Effector memory CD8-positive, alpha-beta T cell (primary cell): ENCODE measurements at places on chromosomes 6 and 20.

GRCh38 chr20:40680161-40680959 lies 8.7 kb downstream of the MAFB start:
- no peak overlapping the region for H3K27ac ChIP-seq
- peaks cover 5% of the 10 kb centered on the region for H3K36me3 ChIP-seq
- no peak overlapping the region for H3K4me3 ChIP-seq

DNA sequence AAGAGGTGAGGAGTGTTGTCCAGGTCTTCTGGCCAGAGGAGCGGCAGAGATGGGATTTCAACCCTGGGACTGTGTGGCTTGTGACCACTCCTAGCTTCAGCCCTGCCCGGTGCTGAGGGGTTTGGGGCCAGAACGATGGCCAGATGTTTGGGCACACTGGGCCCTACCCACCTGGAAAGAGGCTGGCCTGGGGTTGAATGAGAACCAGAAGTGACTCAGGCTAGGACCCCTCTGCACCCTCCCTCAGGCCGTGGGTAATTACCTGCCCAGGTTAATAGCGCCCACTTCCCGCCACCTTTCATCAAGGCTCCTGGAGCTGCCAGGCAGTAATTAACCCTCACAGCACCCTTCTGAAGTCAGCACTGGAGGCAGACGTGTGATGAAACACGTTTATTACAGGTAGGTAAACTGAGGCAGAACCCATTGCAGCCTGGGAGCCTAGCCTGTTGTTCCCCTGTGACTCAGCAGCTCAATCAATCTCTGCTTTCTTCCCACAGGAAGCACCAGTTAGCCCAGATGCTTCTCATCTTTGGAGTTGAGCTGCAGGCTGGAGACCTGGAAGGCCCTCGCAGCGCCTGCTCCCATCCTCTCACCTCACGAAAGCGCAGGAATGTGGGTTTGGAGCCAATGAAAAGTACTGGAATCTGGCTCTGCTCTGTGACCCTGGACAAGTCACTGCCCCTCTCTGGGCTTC lies 120.8 kb downstream of the CEBPB start:
- H3K4me3 ChIP-seq, result no peak overlapping the region
- H3K27me3 ChIP-seq, result peaks cover 20% of the 10 kb centered on the region
- no peak for DNase-seq
- H3K27ac ChIP-seq, result no peak overlapping the region
- peaks cover 2% of the 10 kb centered on the region for H3K4me1 ChIP-seq
- H3K36me3 ChIP-seq, result no peaks in the 10 kb centered on the region

- H3K4me3 ChIP-seq, result no peak overlapping the region
- peaks cover 2% of the 10 kb centered on the region for H3K4me1 ChIP-seq
- no peak overlapping the region for H3K27ac ChIP-seq
Measured at GRCh38 chr6:42896178-42896719, 16.8 kb downstream of the RPL7L1 start.

- peak overlapping the region; percentile 14 for H3K27ac ChIP-seq
- peak overlapping the region; percentile 100 for H3K4me3 ChIP-seq
- no peak for DNase-seq
- H3K36me3 ChIP-seq, result peaks cover 10% of the 10 kb centered on the region
- peaks cover 27% of the 10 kb centered on the region for H3K4me1 ChIP-seq
Measured at GRCh38 chr6:7591770-7592169, 1.8 kb downstream of the SNRNP48 start.

- no peaks in the 10 kb centered on the region for H3K27me3 ChIP-seq
- peaks cover 5% of the 10 kb centered on the region for H3K36me3 ChIP-seq
- H3K4me1 ChIP-seq, result peaks cover 2% of the 10 kb centered on the region
- H3K27ac ChIP-seq, result no peak overlapping the region
- no peak overlapping the region for H3K4me3 ChIP-seq
- no peak for DNase-seq
Measured at GRCh38 chr6:158879180-158879579, 60.0 kb upstream of the EZR start.

DNA sequence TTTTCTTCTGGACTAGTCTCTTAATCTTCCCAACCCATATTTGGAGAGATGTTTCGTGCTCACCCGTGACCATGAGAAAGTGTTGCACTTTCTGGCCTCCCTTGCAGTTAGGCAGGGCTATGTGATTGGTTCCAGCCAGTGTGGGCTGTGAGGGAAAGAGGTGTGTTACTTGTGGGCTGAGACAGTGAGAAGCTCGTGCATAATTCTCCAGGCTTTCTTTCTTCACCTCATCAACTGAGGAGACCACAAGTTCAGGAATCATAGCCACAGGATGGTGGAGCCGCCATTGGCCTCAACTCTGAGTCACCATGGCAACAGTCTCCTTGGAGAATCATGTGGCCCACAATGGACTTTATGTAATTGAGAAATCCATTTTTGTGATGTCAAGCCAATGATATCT lies 57.5 kb upstream of the FUCA2 start:
- H3K27me3 ChIP-seq, result no peaks in the 10 kb centered on the region
- H3K36me3 ChIP-seq, result peaks cover 12% of the 10 kb centered on the region
- peak overlapping the region; percentile 15 for H3K4me3 ChIP-seq
- H3K27ac ChIP-seq, result peak overlapping the region; percentile 82
- peaks cover 49% of the 10 kb centered on the region for H3K4me1 ChIP-seq
- DNase-seq, result peak; percentile 33

- H3K27me3 ChIP-seq, result no peaks in the 10 kb centered on the region
- no peak overlapping the region for H3K4me3 ChIP-seq
- DNase-seq, result no peak
- no peaks in the 10 kb centered on the region for H3K36me3 ChIP-seq
- peaks cover 10% of the 10 kb centered on the region for H3K4me1 ChIP-seq
Measured at GRCh38 chr6:28334286-28335039, 1.5 kb downstream of the ZSCAN31 start.

- H3K4me1 ChIP-seq, result no peaks in the 10 kb centered on the region
- H3K27me3 ChIP-seq, result no peaks in the 10 kb centered on the region
- H3K27ac ChIP-seq, result no peak overlapping the region
- no peak for DNase-seq
- no peaks in the 10 kb centered on the region for H3K36me3 ChIP-seq
Measured at GRCh38 chr6:47250302-47250701, 59.4 kb downstream of the TNFRSF21 start.

- no peak overlapping the region for H3K4me3 ChIP-seq
- no peak overlapping the region for H3K27ac ChIP-seq
- peaks cover 6% of the 10 kb centered on the region for H3K36me3 ChIP-seq
- no peaks in the 10 kb centered on the region for H3K4me1 ChIP-seq
- no peaks in the 10 kb centered on the region for H3K27me3 ChIP-seq
- no peak for DNase-seq
Measured at GRCh38 chr6:44951253-44951747, 376.8 kb upstream of the RUNX2 start.

GRCh38 chr6:56148488-56149186 lies 98.7 kb downstream of the COL21A1 start:
- DNase-seq, result no peak
- H3K36me3 ChIP-seq, result no peaks in the 10 kb centered on the region
- no peaks in the 10 kb centered on the region for H3K4me1 ChIP-seq
- H3K27me3 ChIP-seq, result no peaks in the 10 kb centered on the region
- no peak overlapping the region for H3K4me3 ChIP-seq
- no peak overlapping the region for H3K27ac ChIP-seq

DNA sequence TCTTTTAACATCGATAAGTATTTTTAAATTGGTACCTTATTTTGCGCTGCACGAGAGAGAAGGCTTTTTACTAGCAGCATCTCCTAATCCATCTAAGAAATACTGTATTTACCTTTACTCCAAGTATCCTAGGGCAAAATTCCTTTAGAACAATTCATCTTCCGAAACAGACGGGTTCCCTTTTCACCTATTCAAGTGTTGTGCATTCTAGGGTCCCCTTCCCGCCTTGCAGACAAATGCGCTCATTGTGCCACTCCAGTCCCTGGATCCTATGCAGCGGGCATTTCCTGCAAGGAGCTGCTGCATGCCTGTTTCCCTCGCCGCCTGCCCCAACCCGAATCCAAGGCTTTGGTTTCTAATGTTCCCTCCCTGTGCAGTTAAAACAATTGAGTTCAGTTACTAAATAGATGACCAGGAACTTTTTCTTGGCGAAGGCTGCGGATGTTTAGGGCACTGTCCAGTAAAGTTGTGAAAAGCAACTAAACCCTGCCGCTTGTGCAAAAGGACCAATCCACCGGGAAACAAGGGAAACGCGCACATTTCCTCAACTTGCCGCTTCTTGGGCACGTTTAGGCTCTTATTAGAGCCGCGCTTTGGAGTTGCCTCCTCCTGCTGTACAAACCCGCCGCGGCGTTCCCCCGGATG lies 556 bp upstream of the SCAF8 start:
- H3K4me3 ChIP-seq, result peak overlapping the region; percentile 88
- H3K36me3 ChIP-seq, result peaks cover 25% of the 10 kb centered on the region
- peaks cover 28% of the 10 kb centered on the region for H3K4me1 ChIP-seq
- H3K27ac ChIP-seq, result peak overlapping the region; percentile 94
- DNase-seq, result no peak
- H3K27me3 ChIP-seq, result no peaks in the 10 kb centered on the region

- H3K27ac ChIP-seq, result no peak overlapping the region
- peaks cover 4% of the 10 kb centered on the region for H3K4me1 ChIP-seq
- no peak overlapping the region for H3K4me3 ChIP-seq
Measured at GRCh38 chr6:25311331-25311840, 32.2 kb downstream of the CARMIL1 start.

- no peak overlapping the region for H3K4me3 ChIP-seq
- H3K27ac ChIP-seq, result no peak overlapping the region
- peaks cover 7% of the 10 kb centered on the region for H3K36me3 ChIP-seq
- DNase-seq, result no peak
Measured at GRCh38 chr6:306641-307061, 14.4 kb downstream of the DUSP22 start.

DNA sequence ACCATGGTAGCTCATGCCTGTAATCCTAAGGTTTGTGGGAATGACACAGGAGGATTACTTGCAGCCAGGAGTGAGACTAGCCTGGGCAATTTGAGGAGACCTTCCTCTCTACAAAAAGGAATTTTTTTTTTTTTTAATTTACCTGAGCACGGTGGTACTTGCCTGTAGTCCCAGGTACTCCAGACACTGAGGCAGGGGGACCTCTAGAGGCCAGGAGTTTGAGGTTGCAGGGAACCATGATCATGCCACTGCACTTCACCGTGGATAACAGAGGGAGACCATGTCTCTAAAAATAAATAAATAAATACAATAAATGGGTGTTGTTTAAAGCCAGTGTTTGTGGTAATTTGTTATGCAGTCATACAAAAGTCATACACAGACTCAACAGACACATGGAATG lies 2.4 kb upstream of the HLA-F start:
- H3K36me3 ChIP-seq, result peaks cover 44% of the 10 kb centered on the region
- peaks cover 24% of the 10 kb centered on the region for H3K4me1 ChIP-seq
- no peak overlapping the region for H3K4me3 ChIP-seq
- DNase-seq, result no peak
- no peaks in the 10 kb centered on the region for H3K27me3 ChIP-seq
- no peak overlapping the region for H3K27ac ChIP-seq

- DNase-seq, result no peak
- H3K27ac ChIP-seq, result no peak overlapping the region
- H3K27me3 ChIP-seq, result peaks cover 2% of the 10 kb centered on the region
- peaks cover 2% of the 10 kb centered on the region for H3K36me3 ChIP-seq
- H3K4me3 ChIP-seq, result no peak overlapping the region
- no peaks in the 10 kb centered on the region for H3K4me1 ChIP-seq
Measured at GRCh38 chr6:140850438-140850837, 1282.3 kb upstream of the GJE1 start.

DNA sequence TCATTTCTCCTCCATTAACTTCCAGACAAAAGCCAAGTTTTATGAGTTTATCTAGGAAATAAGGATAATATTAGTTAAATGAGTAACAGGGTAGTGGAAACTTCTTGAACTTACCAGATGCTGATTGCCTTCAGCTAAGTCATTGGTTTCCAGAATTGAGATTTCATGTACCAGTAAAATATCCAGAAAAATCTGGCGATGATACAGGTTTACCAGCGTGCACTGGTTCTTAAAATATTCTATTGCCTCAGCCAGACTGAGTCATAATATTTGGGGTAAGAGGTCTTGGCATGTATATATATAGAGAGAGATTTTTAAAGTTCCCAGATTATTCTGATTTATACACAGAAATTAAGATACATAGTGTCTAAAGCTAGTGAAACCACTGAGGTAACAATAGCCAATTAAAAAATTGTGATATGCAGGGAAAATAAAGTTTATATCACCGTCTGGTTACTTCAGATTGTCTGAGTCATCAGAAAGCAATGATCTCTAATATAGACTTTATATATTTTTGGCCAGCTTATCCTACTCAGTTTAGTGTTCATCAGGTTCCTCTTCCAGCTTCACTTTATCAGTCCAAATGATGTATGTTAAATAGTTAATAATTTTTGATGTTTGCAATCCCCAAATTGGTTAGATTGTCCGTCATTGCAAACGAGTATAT lies 39.5 kb upstream of the SDHAF4 start:
- no peaks in the 10 kb centered on the region for H3K4me1 ChIP-seq
- H3K27ac ChIP-seq, result no peak overlapping the region
- H3K36me3 ChIP-seq, result no peaks in the 10 kb centered on the region

GRCh38 chr6:150830439-150831165 lies 34.9 kb upstream of the MTHFD1L start:
- DNase-seq, result no peak
- H3K4me3 ChIP-seq, result no peak overlapping the region
- H3K36me3 ChIP-seq, result peaks cover 10% of the 10 kb centered on the region
- H3K27me3 ChIP-seq, result no peaks in the 10 kb centered on the region
- H3K27ac ChIP-seq, result no peak overlapping the region
- H3K4me1 ChIP-seq, result no peaks in the 10 kb centered on the region

GRCh38 chr6:35312807-35313206 lies 15.2 kb downstream of the DEF6 start:
- H3K4me1 ChIP-seq, result peaks cover 83% of the 10 kb centered on the region
- H3K36me3 ChIP-seq, result peaks cover 62% of the 10 kb centered on the region
- no peak for DNase-seq
- no peaks in the 10 kb centered on the region for H3K27me3 ChIP-seq
- peak overlapping the region; percentile 81 for H3K4me3 ChIP-seq

- H3K36me3 ChIP-seq, result peaks cover 3% of the 10 kb centered on the region
- peak; percentile 57 for DNase-seq
- no peaks in the 10 kb centered on the region for H3K27me3 ChIP-seq
- no peak overlapping the region for H3K27ac ChIP-seq
Measured at GRCh38 chr6:30219244-30219643, 6.0 kb upstream of the TRIM26 start.

GRCh38 chr6:45378334-45378926 lies 696 bp upstream of the SUPT3H start:
- no peak for DNase-seq
- peak overlapping the region; percentile 97 for H3K27ac ChIP-seq
- peak overlapping the region; percentile 93 for H3K4me3 ChIP-seq
- H3K36me3 ChIP-seq, result peaks cover 18% of the 10 kb centered on the region
- H3K4me1 ChIP-seq, result peaks cover 12% of the 10 kb centered on the region

DNA sequence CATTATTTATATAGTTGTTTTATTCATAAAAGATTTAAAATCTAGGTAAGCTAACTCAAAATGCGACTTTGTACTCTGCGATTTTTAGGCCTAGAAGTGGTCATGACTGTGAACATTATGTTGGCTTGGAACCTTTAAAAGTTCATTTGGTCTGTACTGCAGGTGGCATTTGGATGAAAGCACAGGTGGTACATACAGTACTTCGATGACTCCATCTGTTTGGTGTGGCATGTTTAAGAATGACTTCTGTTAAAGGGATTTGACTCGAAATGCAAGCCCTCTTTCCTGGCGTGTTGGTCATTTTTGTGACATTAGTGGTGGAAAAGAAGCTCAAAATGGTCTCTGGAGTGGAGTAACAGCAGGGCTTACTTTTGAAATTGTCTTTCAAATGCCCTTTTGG lies 118.1 kb downstream of the UST start:
- H3K4me3 ChIP-seq, result no peak overlapping the region
- no peaks in the 10 kb centered on the region for H3K36me3 ChIP-seq
- no peak overlapping the region for H3K27ac ChIP-seq
- peaks cover 27% of the 10 kb centered on the region for H3K4me1 ChIP-seq
- DNase-seq, result no peak

GRCh38 chr20:64000906-64001305 lies 20.0 kb downstream of the PRPF6 start:
- DNase-seq, result no peak
- H3K4me1 ChIP-seq, result peaks cover 11% of the 10 kb centered on the region
- no peak overlapping the region for H3K4me3 ChIP-seq
- no peaks in the 10 kb centered on the region for H3K27me3 ChIP-seq
- peaks cover 81% of the 10 kb centered on the region for H3K36me3 ChIP-seq
